ENCODE measurements at places on chromosomes 2 and 18. TPM values are rescaled to one million over a fixed set of nuclear protein-coding genes. Genes with fewer than 3 reads are reported as not detected.

- H3K4me1 ChIP-seq, result no peaks in the 10 kb centered on the region
- H3K27ac ChIP-seq, result no peak overlapping the region
- H3K27me3 ChIP-seq, result no peaks in the 10 kb centered on the region
- no peak for DNase-seq
- no peaks in the 10 kb centered on the region for H3K36me3 ChIP-seq
These were observed 37.7 kb upstream of the TBC1D8 start for GRCh38 chr2:101188683-101189405.

- H3K27ac ChIP-seq, result no peak overlapping the region
- no peaks in the 10 kb centered on the region for H3K27me3 ChIP-seq
- H3K4me3 ChIP-seq, result no peak overlapping the region
- no peaks in the 10 kb centered on the region for H3K36me3 ChIP-seq
These were observed 408.7 kb downstream of the PIK3C3 start for GRCh38 chr18:42363446-42364441.

- peak overlapping the region; percentile 82 for H3K4me3 ChIP-seq
- H3K27ac ChIP-seq, result peak overlapping the region; percentile 81
- peaks cover 53% of the 10 kb centered on the region for H3K36me3 ChIP-seq
- no peak for DNase-seq
These were observed 21.5 kb downstream of the KLF7 start for GRCh38 chr2:207144173-207144785.

DNA sequence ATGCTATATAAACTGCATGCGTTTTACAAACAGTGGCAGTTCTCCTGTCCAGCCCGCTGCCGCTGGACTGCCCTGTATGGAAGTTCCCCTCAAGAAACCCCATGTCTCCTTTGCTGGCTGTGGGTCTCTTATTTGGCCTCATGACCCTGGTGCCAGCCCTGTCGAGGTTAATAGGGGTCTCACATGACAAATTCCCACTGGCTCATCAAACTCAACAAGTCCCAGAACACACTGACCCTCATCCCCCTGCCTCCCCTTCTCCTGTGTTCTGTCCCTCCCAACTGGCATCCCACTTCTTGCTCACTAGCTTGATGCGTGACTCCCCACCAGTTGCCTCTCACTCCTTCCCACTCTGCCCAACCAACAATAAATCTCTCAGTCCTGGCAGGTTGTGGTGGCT, 137.6 kb upstream of the HS6ST1 start:
- no peak overlapping the region for H3K4me3 ChIP-seq
- DNase-seq, result no peak
- H3K4me1 ChIP-seq, result no peaks in the 10 kb centered on the region
- no peak overlapping the region for H3K27ac ChIP-seq

TUBA3E gene
- not detected for total RNA-seq

DNA sequence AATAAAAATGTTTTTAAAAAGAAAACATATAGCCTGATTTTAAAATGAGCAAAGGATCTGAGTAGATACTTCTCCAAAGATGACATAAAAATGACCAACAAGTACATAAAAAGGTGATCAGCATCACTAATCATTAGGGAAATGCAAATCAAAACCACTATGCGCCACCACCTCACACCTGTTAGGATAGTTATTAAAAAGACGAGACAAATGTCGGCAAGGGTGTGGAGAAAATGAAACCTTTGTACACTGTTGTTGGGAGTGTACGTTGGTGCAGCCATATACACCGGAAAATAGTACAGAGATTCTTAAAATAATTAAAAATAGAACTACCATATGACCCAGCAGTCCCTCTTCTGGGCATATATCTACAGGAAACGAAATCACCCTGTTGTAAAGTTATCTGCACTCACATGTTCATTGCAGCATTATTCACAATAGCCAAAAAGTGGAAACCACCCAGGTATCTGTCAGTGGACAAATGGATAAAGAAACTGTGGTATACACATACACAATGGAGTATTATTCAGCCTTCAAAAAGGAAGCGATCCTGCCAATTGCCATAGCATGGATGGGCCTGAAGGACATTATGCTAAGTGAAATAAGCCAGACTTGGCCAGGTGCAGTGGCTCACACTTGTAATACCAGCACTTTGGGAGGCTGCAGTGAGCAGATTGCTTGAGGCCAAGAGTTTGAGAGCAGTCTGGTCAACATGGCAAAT, 91.6 kb downstream of the PRKRA start:
- H3K4me3 ChIP-seq, result no peak overlapping the region
- peaks cover 8% of the 10 kb centered on the region for H3K27me3 ChIP-seq
- DNase-seq, result no peak
- H3K27ac ChIP-seq, result no peak overlapping the region
- H3K36me3 ChIP-seq, result no peaks in the 10 kb centered on the region

GRCh38 chr2:240469740-240470139, 34.3 kb downstream of the GPC1 start:
- DNase-seq, result no peak
- no peaks in the 10 kb centered on the region for H3K27me3 ChIP-seq
- H3K4me1 ChIP-seq, result no peaks in the 10 kb centered on the region
- H3K27ac ChIP-seq, result no peak overlapping the region
- H3K4me3 ChIP-seq, result no peak overlapping the region
- peaks cover 7% of the 10 kb centered on the region for H3K36me3 ChIP-seq

GRCh38 chr2:5953525-5953924, 261.3 kb downstream of the SOX11 start:
- no peak overlapping the region for H3K4me3 ChIP-seq
- H3K4me1 ChIP-seq, result no peaks in the 10 kb centered on the region
- no peak for DNase-seq
- no peaks in the 10 kb centered on the region for H3K36me3 ChIP-seq
- no peak overlapping the region for H3K27ac ChIP-seq
- no peaks in the 10 kb centered on the region for H3K27me3 ChIP-seq

GRCh38 chr18:29753379-29753778, 1289.2 kb downstream of the DSC3 start:
- no peak overlapping the region for H3K4me3 ChIP-seq
- DNase-seq, result no peak
- no peaks in the 10 kb centered on the region for H3K4me1 ChIP-seq

SERPINB13 gene
- not detected for total RNA-seq

- no peak for DNase-seq
- H3K27ac ChIP-seq, result no peak overlapping the region
- peaks cover 2% of the 10 kb centered on the region for H3K27me3 ChIP-seq
- peaks cover 4% of the 10 kb centered on the region for H3K4me1 ChIP-seq
- H3K36me3 ChIP-seq, result no peaks in the 10 kb centered on the region
These were observed 226.9 kb upstream of the SMIM21 start for GRCh38 chr18:75654386-75654785.

DNA sequence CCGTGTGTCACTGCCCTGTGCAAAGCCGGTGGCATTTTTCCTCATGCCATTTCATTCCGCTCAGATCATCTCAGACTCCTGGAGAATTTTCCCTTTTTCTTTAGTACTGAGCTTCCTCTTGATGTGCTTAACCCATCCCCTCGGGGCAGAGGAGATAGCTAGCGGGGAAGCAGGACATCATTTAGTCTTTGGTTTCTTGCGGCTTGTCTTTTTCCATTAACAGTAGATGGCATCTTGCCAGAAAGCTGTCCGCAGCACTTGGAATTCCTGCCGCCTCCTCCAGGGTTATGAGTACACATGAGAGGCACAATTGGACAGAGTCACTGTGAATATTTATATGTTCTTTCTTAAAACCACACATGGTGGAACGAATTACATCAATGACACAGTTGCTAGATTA, 226.6 kb downstream of the ALPK2 start:
- no peak for DNase-seq
- no peak overlapping the region for H3K4me3 ChIP-seq
- no peaks in the 10 kb centered on the region for H3K27me3 ChIP-seq
- no peaks in the 10 kb centered on the region for H3K36me3 ChIP-seq
- H3K4me1 ChIP-seq, result peaks cover 5% of the 10 kb centered on the region

DNA sequence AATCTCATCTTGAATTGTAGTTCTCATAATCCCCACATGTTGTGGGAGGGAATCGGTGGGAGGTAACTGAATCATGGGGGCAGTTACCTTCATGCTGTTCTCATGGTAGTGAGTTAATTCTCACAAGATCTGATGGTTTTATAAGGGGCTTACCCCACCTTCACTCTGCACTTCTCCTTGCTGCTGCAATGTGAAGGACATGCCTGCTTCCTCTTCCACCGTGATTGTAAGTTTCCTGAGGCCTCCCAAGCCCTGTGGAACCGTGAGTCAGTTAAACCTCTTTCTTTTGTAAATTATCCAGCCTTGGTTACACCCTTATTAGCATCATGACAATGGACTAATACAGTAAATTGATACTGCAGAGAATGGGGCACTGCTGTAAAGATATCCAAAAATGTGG, 57.9 kb downstream of the SCN7A start:
- no peak overlapping the region for H3K27ac ChIP-seq
- H3K4me3 ChIP-seq, result no peak overlapping the region
- no peak for DNase-seq
- H3K36me3 ChIP-seq, result no peaks in the 10 kb centered on the region
- no peaks in the 10 kb centered on the region for H3K27me3 ChIP-seq
- H3K4me1 ChIP-seq, result no peaks in the 10 kb centered on the region

CYTIP gene
- 321 TPM for total RNA-seq

GRCh38 chr2:156589381-156590079, 153.4 kb downstream of the GPD2 start:
- H3K4me1 ChIP-seq, result peaks cover 8% of the 10 kb centered on the region
- no peaks in the 10 kb centered on the region for H3K27me3 ChIP-seq
- peak; percentile 64 for DNase-seq
- H3K27ac ChIP-seq, result no peak overlapping the region
- no peak overlapping the region for H3K4me3 ChIP-seq

- H3K36me3 ChIP-seq, result no peaks in the 10 kb centered on the region
- H3K27ac ChIP-seq, result no peak overlapping the region
- H3K27me3 ChIP-seq, result no peaks in the 10 kb centered on the region
- no peak overlapping the region for H3K4me3 ChIP-seq
- DNase-seq, result no peak
These were observed 26.0 kb upstream of the MEIS1 start for GRCh38 chr2:66408905-66409304.

DNA sequence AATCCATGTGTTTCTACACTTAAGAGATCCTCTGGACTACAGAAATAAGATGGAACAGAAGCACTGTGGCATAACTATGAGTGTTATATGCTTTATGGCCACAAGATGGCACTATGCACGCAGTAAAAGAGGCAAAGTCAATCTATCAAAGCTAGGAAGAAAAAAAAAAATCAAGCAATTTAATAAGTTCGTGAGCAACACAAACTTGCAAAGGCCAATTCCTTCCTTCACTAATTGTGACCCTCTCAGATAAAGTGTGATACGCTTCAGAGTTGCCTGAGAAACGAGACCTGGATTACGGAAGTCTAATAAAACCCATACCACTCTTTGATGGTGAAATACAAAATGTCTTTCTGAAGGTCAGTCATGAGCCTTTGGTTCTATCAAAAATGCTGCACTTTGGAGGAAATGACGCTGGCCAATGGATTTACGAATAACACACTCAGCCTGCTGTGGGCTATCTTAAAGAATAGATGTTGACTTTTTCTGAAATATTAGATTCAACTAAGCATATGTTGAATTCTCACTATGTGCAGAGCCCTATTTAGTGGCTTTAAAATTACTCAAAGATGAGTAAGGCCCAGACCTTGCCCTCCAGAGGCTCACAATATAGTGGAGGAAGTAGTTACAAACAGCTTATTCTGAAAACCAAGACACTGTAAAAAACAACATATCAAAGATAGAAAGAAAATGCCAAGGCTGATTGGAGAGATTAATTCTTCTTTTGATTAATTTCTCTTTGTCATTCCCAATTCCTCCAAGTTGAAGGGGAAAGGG, 35.5 kb upstream of the TTR start:
- H3K27ac ChIP-seq, result no peak overlapping the region
- no peaks in the 10 kb centered on the region for H3K36me3 ChIP-seq
- H3K27me3 ChIP-seq, result peaks cover 9% of the 10 kb centered on the region
- no peaks in the 10 kb centered on the region for H3K4me1 ChIP-seq
- peak; percentile 85 for DNase-seq

DNA sequence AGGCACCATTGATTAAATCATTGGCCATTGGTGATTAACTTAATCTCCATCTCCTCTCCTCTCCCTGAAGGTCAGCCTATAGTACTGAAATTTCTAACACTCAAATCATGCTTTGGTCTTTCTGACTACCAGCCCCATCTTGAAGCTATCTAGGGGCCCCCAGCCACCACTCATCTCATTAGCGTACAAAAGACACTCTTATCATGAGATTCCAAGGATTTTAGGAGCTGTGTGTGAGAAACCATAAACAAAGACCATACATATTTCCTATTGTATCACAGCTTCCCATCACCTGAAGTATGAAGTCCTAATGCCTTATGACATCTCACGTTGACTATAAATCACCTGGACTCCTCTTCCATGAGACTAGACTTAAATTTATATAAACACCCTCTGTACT, 94.0 kb upstream of the B3GNT2 start:
- H3K4me1 ChIP-seq, result no peaks in the 10 kb centered on the region
- no peaks in the 10 kb centered on the region for H3K27me3 ChIP-seq
- no peak overlapping the region for H3K4me3 ChIP-seq

GRCh38 chr2:129755786-129756185, 223.7 kb upstream of the RAB6C start:
- H3K27me3 ChIP-seq, result no peaks in the 10 kb centered on the region
- no peak overlapping the region for H3K4me3 ChIP-seq
- no peak overlapping the region for H3K27ac ChIP-seq
- H3K36me3 ChIP-seq, result no peaks in the 10 kb centered on the region
- H3K4me1 ChIP-seq, result no peaks in the 10 kb centered on the region

DNA sequence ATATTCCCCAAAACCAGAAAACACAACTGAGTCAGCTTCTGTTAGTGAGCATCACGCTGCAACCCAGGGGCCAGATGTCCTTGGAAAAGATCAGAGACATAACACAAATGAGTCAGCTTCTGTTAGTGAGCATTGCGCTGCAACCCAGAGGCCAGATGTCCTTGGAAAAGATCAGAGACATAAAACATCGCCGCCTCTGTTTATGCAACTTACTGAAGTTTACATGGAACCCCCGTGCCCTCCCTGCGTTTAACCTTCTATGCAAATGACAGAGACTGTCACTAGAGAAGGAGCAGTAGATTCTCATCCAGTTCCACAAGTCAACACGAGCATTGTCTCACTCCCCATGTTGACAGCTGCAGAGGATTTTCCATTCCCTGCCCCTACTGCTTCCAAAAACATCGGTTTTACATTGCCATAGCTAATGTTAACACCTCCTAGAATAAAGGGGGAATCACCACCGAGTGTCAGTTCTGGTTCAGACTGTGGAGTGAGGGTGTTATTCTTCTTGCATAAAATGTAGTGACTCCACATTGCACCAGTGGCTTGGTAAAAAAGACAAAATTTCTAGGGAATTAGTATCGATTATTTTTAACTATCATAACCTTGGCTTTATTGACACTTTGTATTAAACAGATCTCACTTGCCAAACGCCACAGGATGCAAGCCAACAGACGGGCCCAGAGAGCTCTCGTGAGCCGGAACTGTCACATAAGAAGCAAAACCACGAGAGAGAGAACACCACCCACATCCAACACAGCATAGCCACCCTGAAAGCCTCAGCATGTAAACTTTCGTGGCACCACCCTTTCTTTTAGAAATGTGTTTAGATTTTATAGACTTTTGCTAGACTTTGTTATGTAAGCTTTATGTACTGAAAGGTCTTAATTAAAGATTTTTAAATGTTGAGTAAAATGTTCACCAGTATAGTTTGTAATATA, 87.7 kb downstream of the SH3YL1 start:
- H3K27ac ChIP-seq, result no peak overlapping the region
- peaks cover 26% of the 10 kb centered on the region for H3K27me3 ChIP-seq
- peaks cover 16% of the 10 kb centered on the region for H3K4me1 ChIP-seq
- H3K4me3 ChIP-seq, result peak overlapping the region; percentile 36
- DNase-seq, result peak; percentile 85

- peak overlapping the region; percentile 32 for H3K4me3 ChIP-seq
- H3K27ac ChIP-seq, result peak overlapping the region; percentile 10
These were observed 60.5 kb downstream of the MAP4K4 start for GRCh38 chr2:101758001-101758400.

Data from activated CD4-positive, alpha-beta T cell treated with anti-CD3 and anti-CD28 coated beads, Interleukin-2, amount 10 ng/mL, durations not matched to agents 24 days and 14 days (primary cell).